ENCODE measurements at places on chromosomes 7 and 10.
A peak's percentile ranks its signal among the peaks of the same experiment; 100 is the strongest.

GRCh38 chr10:22733992-22734391 is 19.6 kb upstream of the PIP4K2A start:
- no peak for DNase-seq

- DNase-seq: no peak
These were observed 94.8 kb downstream of the PRPF18 start for GRCh38 chr10:13681528-13681927.

DNA sequence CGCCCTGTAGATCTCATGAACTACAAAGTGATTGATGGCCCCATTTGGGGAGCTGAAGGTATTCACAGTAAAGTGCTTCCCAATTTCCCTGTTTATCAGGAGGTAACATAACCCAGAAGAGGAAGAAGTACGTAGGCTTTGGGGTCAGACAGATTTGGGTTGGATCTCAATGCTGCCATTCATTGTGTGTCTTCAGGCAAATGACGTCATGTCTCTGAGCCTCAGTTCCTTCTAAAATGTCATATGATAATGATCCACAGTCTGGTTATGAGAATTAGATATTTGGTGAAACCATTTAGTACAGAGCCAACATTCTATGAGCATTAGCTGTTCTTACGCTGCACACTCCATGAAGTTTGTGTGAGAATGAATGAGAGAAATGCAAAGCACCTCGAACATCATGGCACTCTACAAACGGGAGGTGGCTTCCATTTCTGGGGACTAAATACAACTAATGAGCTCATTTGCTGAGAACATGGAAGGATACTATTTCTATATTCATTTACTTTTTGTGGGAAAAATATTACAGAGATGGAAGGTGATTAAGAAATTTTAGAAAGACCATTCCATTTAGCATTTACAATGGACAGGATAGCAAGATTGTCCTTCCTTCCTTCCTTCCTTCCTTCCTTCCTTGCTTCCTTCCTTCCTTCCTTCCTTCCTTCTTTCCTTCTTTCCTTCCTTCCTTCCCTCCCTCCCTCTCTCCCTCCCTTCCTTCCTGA is 13.8 kb upstream of the JCAD start:
- DNase-seq: peak; percentile 84

DNA sequence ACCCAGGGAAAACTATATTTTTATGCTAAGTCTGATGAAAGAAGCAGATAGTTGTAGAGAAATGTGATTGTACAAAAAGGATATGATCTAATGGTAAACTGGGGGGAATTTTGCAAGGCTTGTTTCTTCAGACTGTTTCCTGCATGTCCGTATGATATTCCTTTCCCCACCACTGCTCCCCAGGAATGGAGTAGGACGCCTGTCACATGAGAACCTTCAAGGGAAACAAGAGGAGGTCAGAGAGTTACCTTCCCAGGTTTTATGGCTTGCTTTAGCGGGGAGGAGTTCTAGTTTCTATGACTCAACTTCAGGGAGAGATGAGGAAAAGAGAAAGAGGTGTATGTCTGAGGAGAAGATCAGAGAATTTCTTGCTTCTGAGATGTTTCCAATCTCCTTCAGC is 16.4 kb upstream of the ITPRID1 start:
- no peak for DNase-seq
